CD8-positive, alpha-beta memory T cell (primary cell): ENCODE measurements at places on chromosomes 6 and 20. TPM values are rescaled to one million over a fixed set of nuclear protein-coding genes. Genes with fewer than 3 reads are reported as not detected.

DNA sequence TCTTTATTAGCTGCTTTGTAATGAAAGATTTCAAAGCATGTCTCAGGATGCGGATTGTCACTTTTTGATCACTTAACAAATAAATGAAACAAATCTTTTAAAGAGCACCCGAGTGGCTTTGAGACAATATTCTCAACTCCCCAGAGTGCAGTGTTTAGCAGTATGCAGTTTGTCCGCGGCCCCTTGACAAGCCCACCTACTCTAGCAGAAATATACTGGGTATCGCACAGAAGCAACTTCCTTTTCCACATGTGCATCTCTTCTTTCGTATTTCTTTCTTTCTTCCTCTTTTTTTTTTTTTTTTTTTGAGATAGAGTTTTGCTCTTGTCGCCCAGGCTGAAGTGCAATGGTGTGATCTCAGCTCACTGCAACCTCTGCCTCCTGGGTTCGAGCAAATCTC is 84.5 kb upstream of the FAM184A start:
- H3K27ac ChIP-seq, result no peak overlapping the region
- no peak overlapping the region for H3K4me3 ChIP-seq
- DNase-seq, result no peak
- no peaks in the 10 kb centered on the region for H3K36me3 ChIP-seq
- H3K4me1 ChIP-seq, result no peaks in the 10 kb centered on the region
- no peaks in the 10 kb centered on the region for H3K27me3 ChIP-seq

DNA sequence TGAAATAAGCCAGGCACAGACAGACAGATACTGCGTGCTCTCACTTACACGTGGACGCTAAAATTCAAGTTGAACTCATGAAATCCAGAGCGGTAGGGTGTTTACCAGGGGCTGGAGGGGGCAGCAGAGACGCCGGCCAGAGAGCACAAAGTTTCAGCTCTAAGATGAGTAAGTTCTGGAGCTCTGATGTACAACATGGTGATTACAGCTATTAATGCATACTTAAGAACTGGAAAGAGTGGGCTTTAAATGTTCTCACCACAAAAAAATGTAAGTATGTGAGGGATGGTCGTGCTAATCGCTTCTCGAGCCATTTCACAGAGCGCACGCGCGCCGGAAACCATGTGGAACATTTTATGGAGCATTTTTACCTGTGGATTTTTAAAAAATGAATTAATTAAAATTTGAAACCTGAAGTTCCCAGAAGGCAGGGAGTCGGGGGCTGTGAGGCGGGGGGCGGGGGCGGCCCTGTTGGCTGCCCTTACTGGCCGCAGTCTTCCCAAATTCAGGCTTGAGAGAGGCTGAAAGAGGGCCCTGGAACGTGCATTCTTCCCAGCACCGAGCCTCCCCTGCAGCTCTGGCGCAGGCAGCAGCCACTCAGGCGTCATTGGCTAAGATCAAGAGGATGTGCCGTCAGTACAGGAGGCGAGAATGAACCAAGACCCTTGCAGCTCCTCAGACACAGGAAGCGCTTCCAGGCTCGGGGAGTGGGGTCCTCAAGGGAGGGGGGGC is 8.5 kb upstream of the SLCO4A1 start:
- DNase-seq, result no peak
- no peaks in the 10 kb centered on the region for H3K4me1 ChIP-seq
- H3K36me3 ChIP-seq, result no peaks in the 10 kb centered on the region
- no peak overlapping the region for H3K4me3 ChIP-seq

GRCh38 chr6:7180751-7181150 is 73.0 kb downstream of the RREB1 start:
- peaks cover 40% of the 10 kb centered on the region for H3K36me3 ChIP-seq
- H3K4me1 ChIP-seq, result no peaks in the 10 kb centered on the region
- no peak overlapping the region for H3K27ac ChIP-seq
- no peak overlapping the region for H3K4me3 ChIP-seq
- no peaks in the 10 kb centered on the region for H3K27me3 ChIP-seq
- DNase-seq, result no peak

The HTR1E gene
- not detected for polyA plus RNA-seq

The UST gene
- 2.4 TPM for polyA plus RNA-seq

DNA sequence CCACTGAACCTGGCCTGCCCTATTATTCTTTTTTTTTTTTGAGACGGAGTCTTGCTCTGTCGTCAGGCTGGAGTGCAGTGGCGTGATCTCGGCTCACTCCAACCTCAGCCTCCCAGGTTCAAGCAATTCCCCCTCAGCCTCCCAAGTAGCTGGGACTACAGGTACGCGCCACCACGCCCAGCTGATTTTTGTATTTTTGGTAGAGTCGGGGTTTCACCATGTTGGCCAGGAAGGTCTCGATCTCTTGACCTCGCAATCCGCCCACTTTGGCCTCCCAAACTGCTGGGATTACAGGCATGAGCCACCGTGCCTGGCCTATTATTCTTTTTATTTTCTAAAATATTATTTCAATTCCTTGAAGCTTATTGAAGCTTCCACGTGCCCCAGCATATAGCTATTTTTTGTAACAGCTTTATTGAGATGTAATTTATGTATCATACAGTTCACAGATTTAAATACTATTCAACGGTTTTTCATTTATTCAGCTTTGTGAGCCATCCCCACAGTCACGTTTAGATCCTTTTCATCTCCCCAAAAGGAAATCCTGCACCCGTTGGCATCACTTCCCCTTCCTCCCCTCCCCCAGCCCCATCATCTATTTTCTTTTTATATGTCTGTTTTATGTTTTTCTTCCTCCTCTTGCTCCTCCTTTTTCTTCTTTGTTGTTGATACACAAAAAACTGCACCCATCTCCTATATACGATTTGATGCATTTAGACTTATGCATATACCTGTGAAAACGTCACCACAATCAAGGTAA is 13.5 kb upstream of the MDFI start:
- no peak overlapping the region for H3K4me3 ChIP-seq
- H3K4me1 ChIP-seq, result peaks cover 9% of the 10 kb centered on the region
- peaks cover 5% of the 10 kb centered on the region for H3K27me3 ChIP-seq
- no peaks in the 10 kb centered on the region for H3K36me3 ChIP-seq
- H3K27ac ChIP-seq, result no peak overlapping the region

DNA sequence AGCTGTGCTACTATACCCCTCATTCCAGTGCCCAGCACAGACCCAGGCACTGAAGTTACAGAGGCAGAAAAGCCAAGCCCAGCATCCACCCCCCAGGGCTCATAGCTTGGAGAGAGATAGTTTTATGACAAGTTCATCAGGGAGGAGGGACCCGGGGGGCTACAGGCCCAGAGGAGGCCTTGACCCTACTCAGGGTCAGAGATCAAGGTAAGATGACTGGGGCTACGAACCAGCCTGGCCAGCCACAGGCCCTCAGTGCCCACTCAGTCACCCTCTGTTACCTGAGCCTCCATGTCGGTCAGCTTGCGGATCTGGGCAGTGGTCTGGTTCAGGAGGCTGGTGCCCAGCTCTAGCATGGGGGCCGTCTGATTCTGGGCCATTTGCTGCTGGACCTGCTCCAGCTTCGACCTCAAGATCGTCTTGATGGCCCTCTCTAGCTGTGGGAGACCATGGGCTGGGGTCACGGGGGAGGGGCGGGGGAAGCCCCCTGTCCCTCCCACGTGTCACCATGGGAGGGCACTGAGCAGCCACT is 26.1 kb downstream of the ANGPT4 start:
- H3K36me3 ChIP-seq, result no peaks in the 10 kb centered on the region
- no peaks in the 10 kb centered on the region for H3K27me3 ChIP-seq
- DNase-seq, result peak; percentile 23
- H3K4me3 ChIP-seq, result no peak overlapping the region
- H3K27ac ChIP-seq, result no peak overlapping the region

- H3K4me3 ChIP-seq, result no peak overlapping the region
- DNase-seq, result no peak
- no peaks in the 10 kb centered on the region for H3K36me3 ChIP-seq
Observed at GRCh38 chr6:35085359-35086281, 55.5 kb downstream of the TCP11 start.

- H3K27ac ChIP-seq, result no peak overlapping the region
- H3K27me3 ChIP-seq, result no peaks in the 10 kb centered on the region
- no peak for DNase-seq
Observed at GRCh38 chr6:167020206-167020605, 21.0 kb downstream of the CEP43 start.

DNA sequence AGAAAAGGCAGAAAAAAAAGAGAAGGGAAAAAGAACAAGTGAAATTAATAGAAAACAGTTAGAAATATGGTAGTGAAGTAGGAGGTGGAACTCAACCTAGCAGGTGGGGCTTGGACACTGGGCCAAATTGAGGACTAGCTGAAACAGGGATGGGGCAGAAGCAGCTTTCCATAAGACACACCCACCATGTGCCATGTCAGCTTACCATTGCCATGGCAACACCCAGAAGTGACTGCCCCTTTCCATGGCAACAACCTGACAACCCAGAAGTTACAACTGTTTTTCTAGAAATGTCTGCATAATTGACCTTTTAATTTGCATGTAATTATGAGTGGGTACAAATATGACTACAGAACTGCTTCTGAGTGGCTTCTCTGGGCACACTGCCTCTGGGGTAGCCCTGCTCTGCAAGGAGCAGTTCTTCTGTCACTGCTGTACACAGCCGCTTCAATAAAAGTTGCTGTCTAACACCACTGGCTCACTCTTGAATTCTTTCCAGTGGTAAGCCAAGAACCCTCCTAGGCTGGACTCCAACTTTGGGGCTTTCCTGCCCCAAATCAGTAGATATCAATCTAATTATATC is 35.9 kb upstream of the SLC24A3 start:
- H3K27ac ChIP-seq, result no peak overlapping the region
- H3K36me3 ChIP-seq, result no peaks in the 10 kb centered on the region
- no peak overlapping the region for H3K4me3 ChIP-seq
- H3K4me1 ChIP-seq, result no peaks in the 10 kb centered on the region
- no peak for DNase-seq

GRCh38 chr20:962223-962622 is 39.9 kb downstream of the RSPO4 start:
- no peaks in the 10 kb centered on the region for H3K27me3 ChIP-seq
- no peak overlapping the region for H3K4me3 ChIP-seq
- no peak for DNase-seq
- no peaks in the 10 kb centered on the region for H3K36me3 ChIP-seq
- no peak overlapping the region for H3K27ac ChIP-seq

The SNRPB gene
- 291 TPM for polyA plus RNA-seq

- no peaks in the 10 kb centered on the region for H3K36me3 ChIP-seq
- H3K4me1 ChIP-seq, result no peaks in the 10 kb centered on the region
- H3K27ac ChIP-seq, result no peak overlapping the region
- no peak overlapping the region for H3K4me3 ChIP-seq
- no peaks in the 10 kb centered on the region for H3K27me3 ChIP-seq
Observed at GRCh38 chr6:62528894-62529526, 243.0 kb upstream of the KHDRBS2 start.

The CAGE1 gene
- not detected for polyA plus RNA-seq

The ARG1 gene
- polyA plus RNA-seq, result not detected

- no peak for DNase-seq
- no peaks in the 10 kb centered on the region for H3K36me3 ChIP-seq
- H3K27ac ChIP-seq, result no peak overlapping the region
- peaks cover 7% of the 10 kb centered on the region for H3K4me1 ChIP-seq
- H3K27me3 ChIP-seq, result no peaks in the 10 kb centered on the region
Observed at GRCh38 chr6:40436685-40437604, 150.2 kb downstream of the LRFN2 start.

DNA sequence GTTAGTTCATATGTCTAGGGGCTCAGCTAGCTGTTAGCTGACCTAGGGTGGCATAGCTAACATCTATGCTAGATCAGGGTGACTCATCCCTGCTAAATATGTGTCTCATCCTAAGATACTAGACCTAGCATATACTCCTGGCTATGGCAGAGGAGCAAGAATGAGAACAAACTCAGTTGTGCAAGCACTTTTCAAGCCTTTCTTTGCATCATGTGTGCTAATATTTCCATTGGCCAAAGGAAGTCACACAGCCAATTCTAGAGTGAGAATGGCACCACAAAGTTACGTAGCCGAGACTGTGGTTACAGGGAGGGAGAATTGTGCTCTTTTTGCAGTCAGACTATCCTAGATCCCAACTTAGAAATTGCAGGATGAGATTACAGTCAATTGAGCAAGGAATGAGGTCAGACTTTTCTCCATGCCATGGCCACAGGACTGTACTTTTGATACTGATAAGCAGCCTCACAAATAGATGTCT is 78.7 kb downstream of the PLCB4 start:
- no peak overlapping the region for H3K4me3 ChIP-seq
- DNase-seq, result no peak
- no peak overlapping the region for H3K27ac ChIP-seq
- H3K4me1 ChIP-seq, result no peaks in the 10 kb centered on the region
